ENCODE measurements at places on chromosomes 1 and 21.

DNA sequence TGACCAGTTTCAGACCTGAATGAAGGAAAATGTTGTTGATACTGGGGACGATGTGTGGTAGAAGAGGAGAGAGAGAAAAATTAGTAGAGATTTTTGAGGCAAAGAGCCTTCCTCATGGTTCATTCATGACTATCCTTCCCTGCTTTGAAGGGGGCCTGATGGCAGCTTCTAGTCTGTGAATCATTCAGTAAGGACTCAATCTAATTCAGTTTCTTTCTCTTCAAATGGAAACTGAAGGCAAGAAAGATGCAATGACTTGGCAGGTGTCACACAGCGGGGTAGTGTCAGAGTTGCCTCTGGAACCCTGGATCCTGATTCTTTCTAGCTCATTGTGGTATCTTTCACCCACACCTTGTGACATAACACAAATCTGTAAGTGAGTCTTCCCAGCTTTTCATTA lies 14.9 kb upstream of the CD5L start:
- no peak for DNase-seq

DNA sequence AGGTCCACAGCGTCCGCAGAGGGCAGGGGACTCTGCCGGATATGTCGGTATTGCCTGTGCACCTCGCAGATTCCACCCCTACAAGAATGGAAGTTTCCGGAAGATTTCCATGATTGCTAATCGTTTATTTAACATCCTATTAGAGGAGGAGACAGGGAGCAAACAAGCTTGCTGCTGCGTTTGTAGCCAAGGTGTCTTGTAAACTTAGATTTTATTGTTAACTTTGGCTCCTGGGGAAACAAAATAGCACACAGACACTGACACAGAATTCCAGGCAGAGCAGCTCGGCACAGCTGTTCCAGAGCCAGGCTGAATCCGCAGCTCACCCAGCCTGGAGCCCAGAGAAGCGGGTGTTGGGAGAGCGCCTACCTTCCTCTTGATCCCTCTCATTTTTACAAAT lies 75.7 kb downstream of the AJAP1 start:
- no peak for DNase-seq

GRCh38 chr1:17790383-17791054 lies 35.4 kb downstream of the ACTL8 start:
- no peak for DNase-seq

DNA sequence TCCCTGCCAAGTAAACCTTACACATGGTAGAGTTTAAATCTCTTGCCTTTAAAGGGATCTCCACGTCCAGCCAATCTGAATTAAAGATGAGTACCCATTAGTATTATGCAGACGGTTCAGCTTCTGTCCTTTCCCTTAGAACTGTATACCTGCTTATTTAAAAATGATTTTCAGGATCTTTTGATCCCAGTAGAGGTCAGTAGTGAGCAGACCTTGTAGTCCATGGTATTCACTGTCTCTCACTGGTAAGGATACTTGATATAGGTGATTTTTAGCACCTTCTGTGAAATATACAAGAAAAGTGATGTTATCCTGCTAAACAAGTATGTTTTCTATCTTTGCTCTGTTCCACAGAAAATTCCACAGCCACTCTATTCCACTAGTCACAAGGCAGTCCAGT lies 1211.6 kb upstream of the ADGRL4 start:
- DNase-seq, result no peak

- DNase-seq, result no peak
Observed at GRCh38 chr1:7455796-7456721, 315.0 kb upstream of the VAMP3 start.

- DNase-seq, result no peak
Observed at GRCh38 chr1:183600136-183600535, 9.9 kb upstream of the NCF2 start.

DNA sequence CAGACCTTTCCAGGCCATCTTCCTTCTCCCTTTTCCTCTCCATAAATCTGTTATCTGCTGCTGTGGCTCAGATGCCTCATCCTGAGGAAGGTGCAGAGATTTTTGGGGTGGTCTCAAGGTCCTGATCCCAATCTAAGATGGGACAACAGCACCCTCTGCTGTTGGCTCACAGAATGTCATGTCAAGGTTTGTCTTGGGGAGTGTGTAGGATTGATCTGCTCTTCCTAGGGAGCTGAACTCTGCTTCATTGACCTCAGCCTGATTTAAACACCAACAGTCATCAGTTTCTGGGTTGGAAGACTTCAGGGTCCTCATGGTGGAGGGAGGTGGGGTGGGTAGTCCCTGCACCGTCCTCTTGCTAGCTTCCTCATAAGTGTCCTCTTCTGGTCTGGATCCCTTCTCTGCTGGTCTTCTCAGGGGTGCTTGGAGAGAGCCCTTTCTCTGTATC lies 62.8 kb upstream of the LAX1 start:
- peak; percentile 25 for DNase-seq

GRCh38 chr1:110606657-110607535 lies 738 bp upstream of the KCNA2 start:
- no peak for DNase-seq

GRCh38 chr1:184510110-184510509 lies 123.3 kb downstream of the C1orf21 start:
- DNase-seq, result no peak

DNA sequence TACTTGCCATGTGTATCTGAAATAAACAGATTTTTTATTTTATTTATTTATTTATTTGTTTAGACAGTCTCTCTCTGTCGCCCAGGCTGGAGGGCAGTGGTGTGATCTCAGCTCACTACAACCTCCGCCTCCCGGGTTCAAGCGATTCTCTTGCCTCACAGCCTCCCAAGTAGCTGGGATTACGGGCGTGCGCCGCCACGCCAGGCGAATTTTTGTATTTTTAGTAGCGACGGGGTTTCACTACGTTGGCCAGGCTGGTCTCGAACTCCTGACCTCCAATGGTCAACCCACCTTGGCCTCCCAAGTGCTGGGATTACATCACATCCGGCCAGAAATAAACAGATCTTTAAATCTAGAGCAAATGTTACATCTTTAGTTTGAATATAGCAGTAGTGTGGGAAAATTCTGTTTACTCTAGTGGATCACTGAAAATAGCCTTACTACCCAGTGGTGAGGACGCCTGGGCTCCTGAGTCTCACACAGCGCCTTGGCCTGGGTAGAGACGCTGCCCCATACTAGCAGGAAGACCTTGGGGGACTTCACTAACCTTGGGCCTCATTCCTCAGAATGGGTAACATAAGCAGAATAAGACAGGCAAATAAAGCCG lies 709 bp downstream of the GART start:
- DNase-seq, result no peak

DNA sequence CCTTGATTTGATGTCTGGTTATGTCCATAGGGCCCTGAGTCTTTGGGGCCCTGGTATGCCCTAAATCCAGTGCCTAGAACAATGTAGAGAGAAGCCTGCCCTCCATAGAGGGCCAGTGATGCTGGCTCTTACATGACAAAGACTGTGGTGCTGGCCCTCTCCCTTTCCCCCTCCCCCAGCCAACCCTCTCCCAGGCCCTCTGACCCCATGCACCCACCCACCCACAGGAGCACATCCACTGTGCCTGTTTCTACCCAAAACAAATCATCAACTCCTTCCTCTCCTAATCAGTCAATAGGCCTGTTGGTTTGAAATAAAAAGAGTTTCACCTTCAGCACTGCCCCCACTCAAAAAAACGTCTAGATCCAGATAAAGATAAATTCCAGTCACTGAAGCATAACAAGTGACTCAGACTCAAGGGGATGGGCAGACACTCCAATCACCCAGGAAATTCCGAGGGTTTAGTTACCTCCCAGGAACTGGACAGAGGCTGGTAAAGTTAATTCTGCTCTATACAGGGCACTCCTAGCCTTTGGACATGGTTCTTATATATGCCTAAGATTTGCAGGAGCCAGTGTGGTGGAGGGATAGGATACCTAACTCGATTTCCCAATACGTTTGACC lies 144.8 kb upstream of the VANGL1 start:
- no peak for DNase-seq

DNA sequence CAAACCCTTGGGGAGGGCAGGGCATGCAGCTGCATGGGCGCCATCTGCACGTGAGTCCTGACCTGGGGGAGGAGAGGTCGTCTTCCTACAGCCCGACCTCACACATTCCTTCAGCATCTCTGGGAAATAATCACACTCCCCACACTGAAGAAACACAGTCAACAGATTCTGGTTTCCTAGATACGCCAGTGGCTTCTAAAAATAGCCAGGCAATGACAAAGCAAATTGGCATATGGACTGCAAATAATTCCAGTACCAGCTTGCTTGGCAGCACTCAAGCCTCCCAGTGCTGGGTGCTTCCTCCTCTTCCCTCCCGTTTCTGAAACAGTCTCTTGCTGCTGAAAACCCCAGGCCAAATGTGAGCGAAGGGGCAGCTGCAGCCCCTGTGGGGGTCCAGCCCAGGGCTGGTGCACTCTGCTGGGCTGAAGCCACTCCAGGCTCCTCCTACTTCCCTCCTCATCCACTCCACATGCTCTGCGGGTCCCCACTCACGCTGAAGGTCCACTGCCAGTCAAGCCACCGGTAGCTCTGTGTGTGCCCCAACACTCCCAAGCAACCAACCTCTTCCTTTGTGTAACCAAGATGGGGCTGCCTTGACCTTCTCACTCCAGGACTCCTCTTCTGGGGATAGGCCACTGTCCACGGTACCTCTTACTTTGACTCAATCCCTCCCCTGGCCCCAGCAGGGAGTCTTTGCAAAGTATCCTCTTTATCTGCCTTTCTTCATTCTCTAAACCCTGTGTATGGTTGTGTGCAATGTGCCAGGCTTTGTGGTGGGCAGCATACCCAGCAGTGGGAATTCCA lies 69.0 kb downstream of the KCND3 start:
- no peak for DNase-seq

- DNase-seq, result no peak
Observed at GRCh38 chr1:41874903-41875411, 43.8 kb downstream of the HIVEP3 start.

DNA sequence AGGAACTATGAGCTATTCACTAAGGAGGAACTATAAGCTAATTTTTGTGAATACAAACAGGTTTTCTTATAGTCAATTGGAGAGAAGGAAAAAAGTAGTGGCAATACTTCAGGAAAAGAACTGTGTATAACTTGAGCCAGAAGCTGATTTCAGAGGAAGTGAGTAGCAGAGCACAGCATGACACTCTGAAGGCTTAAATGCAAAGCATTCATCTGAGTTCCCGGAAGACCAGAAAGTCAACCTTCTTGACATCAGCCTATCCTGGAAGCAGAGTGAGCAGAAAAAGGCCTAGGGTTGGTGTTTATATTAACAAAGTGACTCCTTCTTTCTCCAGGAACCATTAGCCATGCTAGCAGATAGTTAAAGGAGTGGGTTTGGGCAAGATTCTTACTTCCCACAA lies 545.2 kb downstream of the MRPL39 start:
- no peak for DNase-seq

DNA sequence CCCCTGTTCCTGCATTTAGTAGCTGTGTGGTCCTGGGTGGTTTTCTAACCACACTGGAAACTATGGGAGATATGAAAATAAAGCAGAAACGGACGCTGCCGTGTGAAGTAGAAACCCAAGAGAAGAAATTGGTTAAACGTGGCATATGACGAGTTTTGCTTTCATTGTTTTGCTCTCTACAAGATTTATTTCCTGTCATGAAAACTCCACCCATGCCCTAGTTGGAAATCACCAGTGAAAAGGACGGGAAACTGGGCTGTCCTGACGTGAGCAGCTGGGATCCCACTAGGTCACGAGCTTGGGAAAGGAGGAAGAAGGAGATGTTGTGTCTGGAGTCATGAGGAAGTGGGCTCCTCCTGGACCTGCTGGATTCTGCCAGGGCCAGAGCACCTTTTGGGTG lies 120.8 kb upstream of the GADD45A start:
- DNase-seq, result no peak

DNA sequence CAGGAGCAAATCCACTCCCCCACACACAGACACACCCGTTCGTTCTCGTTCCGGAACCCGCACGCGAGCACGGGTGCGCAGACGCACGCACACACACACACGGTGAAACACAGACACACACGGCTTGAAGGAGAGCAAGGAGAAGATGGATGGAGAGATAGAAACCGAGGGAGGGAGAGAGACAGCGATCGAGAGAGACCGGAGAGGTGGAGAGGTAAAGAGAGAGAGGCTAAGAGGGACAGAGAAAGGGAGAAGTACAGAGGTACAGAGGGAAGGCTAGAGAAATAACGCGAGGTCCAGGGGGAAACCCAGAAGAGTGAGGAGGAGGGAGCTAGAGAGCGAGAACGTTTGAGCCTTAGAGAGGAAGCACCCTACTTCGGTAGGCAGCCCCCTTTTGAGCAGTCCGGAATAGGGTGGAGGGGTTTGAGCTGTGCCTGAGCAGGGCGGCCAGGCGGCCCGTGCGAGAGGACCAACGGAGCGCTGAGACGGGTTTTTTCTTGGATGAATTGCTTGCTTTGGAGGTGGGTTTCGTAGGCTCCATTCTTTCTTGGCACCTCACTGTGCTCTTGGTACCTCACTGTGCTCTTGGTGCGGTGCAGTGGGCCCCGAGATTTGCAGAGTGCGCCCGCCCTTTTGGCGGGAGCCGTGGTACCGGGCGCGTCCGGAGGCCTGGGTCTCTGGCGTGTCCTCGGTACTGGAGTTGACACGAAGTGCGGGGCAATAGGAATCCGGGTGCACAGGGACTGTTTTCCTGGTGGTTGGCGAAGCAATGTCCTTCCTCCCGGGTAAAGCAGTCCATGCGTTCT lies 88.4 kb upstream of the RHOU start:
- peak; percentile 27 for DNase-seq

- DNase-seq, result no peak
Observed at GRCh38 chr1:64960731-64961130, 5.6 kb downstream of the JAK1 start.

GRCh38 chr1:29380532-29380931 lies 144.2 kb downstream of the PTPRU start:
- DNase-seq, result no peak

DNA sequence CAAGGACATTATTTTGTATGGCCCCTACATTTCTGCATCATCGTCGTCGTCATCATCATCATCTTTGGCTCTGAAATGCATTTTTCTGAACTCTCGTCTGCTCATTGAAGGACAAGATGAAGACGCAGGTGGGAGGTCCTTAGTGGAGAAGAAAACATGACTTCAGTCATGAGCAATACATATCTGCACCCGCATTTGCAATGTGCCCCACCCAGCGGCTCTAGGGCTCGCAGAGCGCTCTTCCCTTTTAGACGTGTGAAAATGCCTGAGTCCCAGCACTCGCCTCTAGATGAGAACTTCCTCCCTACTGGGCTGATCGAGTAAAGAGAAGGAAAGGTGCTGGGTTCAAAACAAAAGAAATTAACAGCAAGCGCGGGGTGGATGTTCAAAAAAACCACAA lies 10.1 kb downstream of the C1orf174 start:
- no peak for DNase-seq
